Activated B cell treated with CpG ODN at 0.5 μM for 24 hours (primary cell): ENCODE measurements at places on chromosomes 16 and 17.

- no peak for DNase-seq
These were observed 173.7 kb downstream of the HS3ST3B1 start for GRCh38 chr17:14474591-14474990.

- no peak for DNase-seq
These were observed 13.4 kb downstream of the RTN4RL1 start for GRCh38 chr17:2011411-2012371.

- DNase-seq: no peak
These were observed 21.4 kb upstream of the ZFPM1 start for GRCh38 chr16:88431651-88432050.

- no peak for DNase-seq
These were observed 1.1 kb upstream of the ZNF200 start for GRCh38 chr16:3235856-3236669.

DNA sequence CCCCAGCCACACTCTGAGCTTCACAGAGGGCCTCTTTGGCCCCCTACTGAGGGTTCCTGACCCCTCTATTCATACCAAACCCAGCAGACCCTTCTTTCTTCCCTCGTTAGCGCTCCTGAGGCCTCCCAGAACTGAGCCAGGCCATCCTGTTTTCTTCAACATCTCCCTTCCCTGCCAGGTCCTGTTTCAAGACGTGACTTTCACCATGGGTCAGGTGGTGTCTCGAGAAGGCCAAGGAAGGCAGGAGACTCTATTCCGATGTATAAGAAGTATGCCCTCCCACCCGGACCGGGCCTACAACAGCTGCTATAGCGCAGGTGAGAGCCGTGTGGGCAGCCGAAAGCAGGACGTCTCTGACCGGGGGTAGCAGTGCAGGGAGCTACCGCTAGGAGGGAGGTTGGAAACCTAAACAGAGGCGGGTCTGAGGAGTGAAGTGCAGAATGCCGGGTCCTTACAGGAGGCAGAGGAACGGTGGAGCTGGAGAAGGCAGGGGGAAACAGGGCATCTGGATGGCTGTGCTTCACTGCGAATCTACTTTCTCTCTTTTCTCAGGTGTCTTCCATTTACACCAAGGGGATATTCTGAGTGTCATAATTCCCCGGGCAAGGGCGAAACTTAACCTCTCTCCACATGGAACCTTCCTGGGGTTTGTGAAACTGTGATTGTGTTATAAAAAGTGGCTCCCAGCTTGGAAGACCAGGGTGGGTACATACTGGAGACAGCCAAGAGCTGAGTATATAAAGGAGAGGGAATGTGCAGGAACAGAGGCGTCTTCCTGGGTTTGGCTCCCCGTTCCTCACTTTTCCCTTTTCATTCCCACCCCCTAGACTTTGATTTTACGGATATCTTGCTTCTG, 1.3 kb upstream of the SENP3 start:
- DNase-seq: peak; percentile 61

DNA sequence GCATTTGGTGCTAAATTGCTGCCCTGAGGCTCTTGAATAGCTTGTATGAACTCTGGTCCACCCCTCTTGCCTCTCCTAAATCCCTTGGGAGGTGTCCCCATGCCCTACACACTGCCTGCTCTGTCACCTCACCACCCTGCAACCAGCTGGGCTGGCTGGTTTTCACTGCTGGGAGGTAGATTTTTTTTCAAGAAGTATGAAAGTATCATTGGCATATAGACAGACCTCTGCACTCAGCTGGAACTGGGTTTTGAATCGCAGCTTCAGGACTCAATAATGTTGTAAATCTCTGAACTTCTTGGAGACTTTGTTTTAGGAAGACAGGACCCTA, 184.9 kb downstream of the MSI2 start:
- no peak for DNase-seq

DNA sequence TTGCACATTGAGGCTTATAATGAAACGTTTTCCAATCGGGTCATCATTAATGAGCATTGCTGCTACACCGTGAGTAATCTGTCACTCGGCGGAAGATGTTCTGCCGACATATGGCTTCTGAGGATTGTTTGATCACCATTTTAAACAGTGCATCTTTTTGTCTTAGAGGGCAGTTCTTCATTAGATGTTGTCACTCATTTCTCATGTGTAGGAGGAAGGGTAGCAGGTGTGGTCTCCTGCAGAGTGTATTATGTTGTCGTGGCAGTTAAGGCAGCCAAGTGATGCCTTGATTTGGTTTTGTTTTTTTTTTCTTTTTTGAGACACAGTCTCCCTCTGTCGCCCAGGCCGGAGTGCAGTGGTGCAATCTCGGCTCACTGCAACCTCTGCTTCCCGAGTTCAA, 50.5 kb downstream of the SEC14L1 start:
- DNase-seq: no peak

- no peak for DNase-seq
These were observed 17.5 kb upstream of the FBXO47 start for GRCh38 chr17:38984666-38985065.

GRCh38 chr17:4663711-4664110, 22.2 kb upstream of the ALOX15 start:
- DNase-seq: no peak

DNA sequence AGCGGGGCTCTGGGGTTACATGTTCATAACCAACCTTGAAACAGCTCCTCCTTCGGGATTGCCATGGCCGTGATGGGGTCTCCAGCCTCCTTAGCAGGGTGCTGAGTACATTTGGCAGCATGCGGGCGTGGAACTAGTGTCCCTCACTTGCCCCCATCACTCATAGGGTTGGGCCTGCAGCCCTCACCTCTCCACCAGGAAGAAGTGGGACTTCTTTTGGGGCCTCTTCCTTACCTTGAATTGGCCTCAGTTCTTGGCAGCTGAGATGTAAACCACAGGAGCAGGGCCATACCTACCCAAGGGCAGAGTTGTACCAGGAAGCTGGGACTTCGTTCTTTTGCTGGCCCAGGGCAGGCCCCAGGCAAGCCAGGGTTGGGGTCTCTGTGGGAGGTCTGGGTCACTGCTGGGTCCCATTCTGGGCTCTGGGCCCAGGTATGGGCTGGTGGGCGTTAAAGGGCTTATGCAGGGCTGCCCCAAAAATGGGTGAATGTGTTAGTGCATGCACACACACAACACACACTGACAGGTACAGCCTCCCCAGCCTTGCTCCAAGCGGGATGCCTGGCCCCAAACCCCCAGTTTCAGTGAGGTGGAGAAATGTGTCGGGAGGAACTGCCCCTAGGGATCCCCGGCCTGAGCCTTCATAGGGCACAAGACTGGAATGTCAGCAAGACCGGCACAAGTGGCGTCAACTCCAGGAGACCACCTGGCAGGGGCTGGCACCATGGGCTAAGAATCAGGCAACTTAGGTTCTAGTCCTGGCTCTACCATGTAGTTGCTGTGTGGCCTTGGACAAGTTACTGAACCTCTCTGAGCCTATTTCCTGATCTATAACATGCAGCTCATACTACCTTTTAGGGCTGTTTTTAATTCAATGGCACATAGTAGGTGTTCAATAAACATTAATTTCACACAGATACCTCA, 3.9 kb upstream of the KRT15 start:
- DNase-seq: no peak

DNA sequence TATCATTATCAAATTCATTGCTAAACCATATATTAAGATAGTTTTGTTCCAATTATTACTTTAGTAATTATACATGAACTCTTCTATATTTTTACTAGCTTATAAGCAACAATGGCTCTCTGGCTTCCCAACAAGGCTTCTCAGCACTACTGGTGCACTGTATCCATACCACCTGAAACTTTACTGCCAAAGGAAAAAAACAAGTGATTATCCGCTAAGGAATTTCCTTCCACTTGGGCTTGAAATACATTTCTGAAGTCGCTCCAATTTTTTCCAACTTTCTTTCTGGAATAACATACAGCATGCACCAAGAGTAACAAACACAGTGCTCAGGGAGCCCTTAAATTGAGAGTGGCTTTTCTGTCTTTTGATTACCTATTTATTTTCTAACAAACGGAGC, 2.1 kb downstream of the CSNK2A2 start:
- DNase-seq: no peak

GRCh38 chr17:17305281-17305801, 2.2 kb downstream of the NT5M start:
- no peak for DNase-seq

- no peak for DNase-seq
These were observed 357.3 kb upstream of the XYLT1 start for GRCh38 chr16:17828012-17828411.

DNA sequence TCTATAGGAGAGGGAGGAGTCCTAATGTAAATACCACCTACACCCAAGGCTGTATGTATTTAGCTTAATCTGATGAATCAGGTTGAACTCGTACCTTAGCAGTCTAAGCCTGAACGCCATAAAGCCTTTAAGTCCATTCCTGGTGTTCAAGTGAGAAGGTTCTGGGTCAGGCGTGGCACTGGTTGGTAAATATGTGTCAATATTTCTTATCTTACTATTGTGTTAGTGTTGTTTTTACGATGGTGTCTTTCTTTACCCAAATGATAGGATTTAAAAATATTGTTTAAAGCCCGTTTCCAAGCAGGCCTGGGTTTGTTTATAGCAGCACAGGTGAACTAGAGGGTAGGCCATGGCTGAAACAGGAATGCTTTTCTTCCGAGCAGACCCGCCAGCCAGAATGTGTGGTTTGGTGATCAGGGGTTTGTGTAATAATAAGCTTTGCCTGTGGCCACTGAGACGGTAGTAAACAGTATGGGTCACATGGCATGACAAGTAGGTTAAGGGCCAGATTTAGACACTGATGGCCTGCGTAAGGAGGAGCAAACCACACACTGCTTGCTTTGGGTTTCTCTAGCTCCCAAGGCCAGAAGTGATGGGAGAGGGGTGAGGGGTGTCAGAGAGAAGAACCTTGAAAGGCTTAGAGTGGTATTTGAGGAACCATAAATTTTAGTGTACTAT, 3.3 kb downstream of the TMEM94 start:
- no peak for DNase-seq

DNA sequence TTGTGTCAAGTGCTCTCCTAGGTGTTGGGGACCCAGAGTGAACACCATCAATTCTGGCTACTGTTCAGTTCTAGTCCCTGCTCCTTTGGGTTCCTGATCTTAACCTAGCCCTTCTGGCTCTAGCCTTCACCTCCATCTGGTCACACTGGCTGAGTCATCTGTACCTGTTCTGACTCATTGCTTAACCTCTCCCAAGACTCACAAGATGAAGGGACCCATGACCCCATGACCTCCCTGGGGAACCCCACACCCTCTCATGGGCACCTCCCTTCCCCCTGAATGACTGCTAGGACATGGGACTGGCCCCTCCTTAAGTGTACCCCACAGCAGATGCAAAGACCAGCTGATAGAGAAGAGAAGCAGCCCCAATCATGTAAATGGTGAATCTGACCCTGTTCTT, 345.8 kb upstream of the CDH5 start:
- DNase-seq: no peak

- no peak for DNase-seq
These were observed 18.5 kb upstream of the CPD start for GRCh38 chr17:30360086-30360808.
